ENCODE measurements at places on chromosomes 13 and 19.

DNA sequence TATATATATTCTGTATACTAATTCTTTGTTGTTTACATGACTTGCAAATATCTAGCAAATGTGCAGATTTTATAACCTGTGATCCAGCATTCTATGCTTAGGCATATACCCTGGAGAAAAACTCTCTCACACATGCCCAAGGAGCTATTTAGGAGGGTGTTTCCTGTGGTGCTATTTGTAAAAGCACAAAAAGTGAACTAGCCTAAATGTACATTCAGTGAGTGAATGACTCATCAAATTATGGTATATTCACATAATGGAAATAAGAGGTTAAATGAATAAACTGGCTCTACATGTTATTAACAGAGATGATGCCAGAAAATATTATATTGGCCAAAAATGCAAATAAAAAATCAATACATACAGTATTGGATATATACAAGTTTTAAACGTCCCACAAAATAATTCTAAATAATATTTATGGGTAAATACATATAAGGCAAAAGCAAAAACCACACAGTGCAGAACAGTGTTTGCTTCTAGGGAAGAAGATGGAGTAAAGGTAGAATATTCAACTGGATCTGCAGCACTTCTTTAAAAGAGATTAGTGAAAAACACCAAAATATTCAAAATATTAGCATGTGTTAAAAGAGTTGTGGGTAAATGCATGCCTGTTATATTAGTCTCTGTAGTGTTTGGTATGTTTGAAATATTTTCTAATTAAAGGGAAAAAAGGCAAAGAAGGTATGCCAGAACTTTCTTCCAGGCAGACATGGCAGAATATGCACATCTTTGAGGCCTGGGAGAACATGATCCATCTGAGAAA, 344.7 kb downstream of the KLF5 start:
- DNase-seq, result no peak

- DNase-seq, result no peak
These were observed 51.1 kb downstream of the OLFM4 start for GRCh38 chr13:53079691-53080090.

GRCh38 chr19:32091241-32091640, 254.2 kb upstream of the ZNF507 start:
- no peak for DNase-seq

GRCh38 chr13:39942552-39943273, 287.3 kb downstream of the COG6 start:
- DNase-seq, result peak; percentile 74

GRCh38 chr19:50264483-50265186, 61.2 kb downstream of the MYH14 start:
- no peak for DNase-seq

- DNase-seq, result no peak
These were observed 26.6 kb downstream of the KLF2 start for GRCh38 chr19:16351133-16351809.

DNA sequence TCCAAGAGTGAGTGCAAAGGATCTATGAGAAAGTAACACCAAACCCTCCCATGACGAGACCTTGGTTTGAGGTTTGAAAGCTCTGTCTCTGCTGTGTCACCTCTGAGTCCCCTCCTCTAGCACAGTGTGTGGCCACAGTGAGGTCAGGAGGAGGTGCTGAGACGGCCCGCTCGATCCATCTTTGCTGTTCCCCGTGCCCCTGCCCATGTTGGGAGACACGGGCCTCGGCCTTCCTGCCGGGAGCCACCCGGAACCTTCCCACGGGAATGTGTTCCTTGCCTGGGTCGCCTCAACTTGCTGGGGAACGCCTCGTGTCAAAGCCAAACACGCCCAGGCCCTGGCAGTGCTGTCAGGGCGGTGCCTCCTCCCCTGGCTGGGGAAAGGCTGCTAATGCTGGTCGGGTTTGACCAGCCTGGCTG, 10.1 kb downstream of the NANOS3 start:
- DNase-seq, result peak; percentile 65

- peak; percentile 68 for DNase-seq
These were observed 4.9 kb downstream of the ZAR1L start for GRCh38 chr13:32310134-32310706.

GRCh38 chr19:4390017-4390566, 10.3 kb downstream of the SH3GL1 start:
- DNase-seq, result no peak

DNA sequence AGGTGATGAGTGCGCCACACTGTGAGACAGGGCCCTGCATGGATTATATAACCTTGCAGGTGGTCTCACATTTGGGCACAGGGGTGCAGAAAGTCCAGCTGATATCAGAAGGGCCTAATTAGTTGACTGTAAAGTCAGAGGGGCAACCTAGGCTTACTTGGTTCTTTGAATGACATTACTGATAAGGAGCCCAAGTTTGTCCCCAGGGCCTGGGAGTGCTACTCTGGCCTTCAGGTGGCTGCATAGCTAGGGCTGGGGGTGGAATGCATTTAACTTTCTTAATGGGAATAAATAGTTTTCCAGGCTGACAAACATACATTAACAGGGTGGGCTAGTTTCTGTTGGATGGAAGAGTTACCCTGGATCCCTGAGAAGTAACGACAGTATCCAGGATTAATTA, 3.3 kb downstream of the WDR87 start:
- no peak for DNase-seq

DNA sequence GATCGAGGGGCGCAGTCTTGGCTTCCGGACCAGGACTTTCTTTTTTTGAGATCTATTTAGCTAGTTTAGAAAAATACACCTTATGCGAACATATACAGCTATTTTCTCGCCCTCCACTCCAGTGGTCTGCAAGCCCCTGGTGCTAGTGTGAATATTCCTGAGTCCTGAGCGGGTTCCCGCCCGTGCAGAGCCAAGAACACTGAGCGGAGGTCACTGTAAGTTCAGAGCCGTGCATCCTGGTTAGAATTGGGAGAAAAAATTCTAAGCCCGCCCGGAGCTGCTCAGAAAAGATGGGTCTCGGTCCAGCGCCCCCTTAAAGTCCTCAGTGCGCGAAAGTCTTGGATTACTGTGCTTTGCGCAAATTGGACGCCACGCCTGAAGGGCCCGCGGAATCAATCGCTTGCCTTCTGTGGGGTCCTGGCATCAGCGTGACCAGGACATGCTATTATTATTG, 117.7 kb downstream of the KCNRG start:
- DNase-seq, result no peak

- DNase-seq, result no peak
These were observed 27.3 kb downstream of the PNPLA6 start for GRCh38 chr19:7562646-7563393.

DNA sequence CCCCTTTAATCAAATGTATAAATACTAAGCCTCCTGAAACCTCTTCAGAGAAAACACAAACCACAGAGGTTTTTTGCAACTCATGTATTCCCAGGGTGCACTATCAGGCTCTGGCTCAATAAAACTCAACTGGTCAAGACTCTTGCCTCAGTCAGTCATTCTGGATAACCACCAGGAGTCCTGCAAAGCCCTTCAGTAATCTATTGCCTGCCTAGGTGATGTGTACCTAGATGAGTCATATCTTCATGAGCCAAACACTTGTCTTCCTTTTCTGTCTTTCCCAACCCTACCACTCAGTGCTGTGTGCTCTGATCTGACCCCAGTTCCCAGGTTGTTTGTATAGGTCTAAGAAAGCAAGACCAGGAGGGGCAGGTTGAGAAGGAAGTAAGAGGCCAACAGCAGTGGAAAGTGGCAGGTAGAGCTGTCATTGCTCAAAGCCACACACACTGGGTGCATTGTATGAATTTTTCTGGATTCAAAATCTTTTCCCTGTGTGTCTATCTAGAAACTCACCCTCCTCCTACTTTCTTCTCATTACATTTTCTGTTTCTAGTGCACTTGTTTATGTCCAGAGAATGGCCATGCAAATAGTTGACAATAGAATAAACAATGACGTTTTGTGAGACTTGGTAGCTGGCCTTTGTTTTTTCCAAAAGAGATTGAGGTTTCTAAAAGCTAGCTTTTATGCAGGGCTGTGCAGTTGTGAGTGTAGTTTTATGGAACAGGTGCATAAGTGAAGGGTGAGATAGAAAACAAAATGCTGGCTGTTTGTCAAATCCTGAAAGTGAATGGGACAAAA, 48.1 kb downstream of the PSG1 start:
- no peak for DNase-seq

DNA sequence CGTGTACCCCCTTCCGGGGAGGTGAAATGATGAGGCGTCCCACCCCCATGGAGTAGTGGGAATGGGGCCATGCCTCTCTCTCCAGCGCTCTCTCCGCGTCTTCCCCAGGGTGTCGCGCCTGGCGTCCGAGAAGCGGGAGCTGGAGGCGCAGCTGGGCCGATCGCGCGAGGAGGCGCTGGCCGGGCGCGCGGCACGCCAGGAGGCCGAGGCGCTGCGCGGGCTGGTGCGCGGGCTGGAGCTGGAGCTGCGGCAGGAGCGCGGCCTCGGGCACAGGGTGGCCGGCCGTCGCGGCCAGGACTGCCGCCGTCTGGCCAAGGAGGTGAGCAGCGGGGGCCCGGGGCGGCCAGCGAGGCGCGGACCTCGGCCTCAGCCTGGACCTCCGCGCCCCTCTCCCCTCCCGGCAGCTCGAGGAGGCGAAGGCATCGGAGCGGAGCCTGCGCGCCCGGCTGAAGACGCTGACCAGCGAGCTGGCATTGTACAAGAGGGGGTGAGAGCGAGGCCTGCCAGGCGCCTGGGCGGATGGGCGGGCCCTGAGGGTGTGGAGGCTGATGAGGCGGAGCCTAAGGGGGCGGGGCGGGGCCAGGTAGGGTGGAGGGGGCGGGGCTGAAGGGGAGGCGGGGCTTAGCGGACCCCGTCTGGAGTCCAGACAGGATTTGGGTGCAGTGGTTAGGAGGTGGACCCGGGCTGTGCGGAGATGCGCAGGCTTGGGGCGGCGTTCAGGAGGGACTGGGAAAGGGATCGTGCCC, 7.7 kb downstream of the PGLYRP1 start:
- peak; percentile 71 for DNase-seq

DNA sequence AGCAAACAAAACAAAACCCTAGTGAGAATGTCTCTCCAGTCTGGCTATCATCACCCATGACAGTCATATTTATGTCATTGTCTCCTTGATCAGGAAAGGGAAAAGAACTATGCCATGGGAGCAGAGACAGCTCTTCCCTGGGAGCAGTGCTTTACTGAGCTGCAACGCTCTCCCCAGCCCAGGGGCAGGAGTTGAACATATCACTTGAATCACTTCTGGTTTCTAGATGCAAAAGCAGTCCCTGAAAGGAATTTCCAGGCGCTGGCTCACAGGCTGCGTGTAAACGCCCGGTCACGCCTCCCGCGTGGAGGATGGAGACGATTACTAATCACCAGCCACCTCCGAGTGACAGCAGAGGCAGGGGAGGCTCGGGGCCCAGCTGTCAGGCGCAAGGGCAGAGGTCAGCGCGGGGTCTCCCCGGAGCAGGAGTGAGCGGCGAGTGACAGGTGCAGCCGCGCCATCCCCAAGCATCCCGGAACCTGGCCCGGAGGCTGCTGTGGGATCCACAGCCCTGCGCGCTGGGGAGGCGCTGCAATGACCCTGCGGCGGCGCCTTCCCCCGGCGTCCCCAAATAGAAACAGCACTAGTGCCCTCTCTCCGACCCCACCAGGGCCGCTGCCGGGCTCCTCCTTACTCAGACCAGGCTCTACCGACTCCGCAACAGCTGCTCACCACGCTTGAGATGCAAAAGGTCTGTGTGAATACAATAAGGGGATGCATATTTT, 23.5 kb upstream of the DCLK1 start:
- DNase-seq, result no peak

DNA sequence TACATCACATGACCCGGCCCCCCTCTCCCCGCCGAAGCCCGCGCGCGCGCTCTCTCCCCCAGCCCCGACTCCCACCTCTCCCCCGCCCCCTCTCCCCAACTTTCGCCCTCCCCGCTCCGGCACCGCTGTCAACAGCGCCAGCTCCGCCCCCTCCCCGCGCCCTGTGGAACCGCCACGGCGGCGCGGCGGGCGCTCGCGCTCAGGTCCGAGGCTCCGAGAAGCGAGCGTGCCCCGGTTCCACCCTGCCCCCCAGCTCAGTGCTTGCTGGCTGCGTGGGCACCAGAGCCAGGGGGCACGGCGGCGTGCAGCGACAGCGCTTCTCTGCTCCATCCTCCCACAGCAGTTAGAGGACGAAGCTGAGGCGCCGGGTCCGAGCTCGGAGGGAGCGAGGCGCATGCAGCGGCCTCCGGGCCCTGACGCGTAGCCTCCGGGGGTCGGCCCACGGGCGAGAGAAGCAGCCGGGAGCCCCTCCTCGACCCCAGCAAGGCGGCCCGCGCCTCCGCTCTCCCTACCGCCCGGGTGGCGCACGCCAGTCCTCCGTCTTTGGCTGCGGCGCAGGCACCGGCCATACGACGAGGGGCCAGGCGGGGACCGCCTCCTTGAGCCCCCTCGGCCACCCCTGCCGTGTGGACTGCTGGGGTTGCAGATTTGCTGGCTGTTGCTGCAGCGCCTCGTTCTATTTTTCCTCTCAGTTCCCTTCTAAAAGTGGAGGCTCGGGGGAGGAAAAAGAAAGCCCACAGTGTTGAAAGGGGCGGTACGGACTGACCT, 109.5 kb downstream of the KCNRG start:
- DNase-seq, result peak; percentile 98

DNA sequence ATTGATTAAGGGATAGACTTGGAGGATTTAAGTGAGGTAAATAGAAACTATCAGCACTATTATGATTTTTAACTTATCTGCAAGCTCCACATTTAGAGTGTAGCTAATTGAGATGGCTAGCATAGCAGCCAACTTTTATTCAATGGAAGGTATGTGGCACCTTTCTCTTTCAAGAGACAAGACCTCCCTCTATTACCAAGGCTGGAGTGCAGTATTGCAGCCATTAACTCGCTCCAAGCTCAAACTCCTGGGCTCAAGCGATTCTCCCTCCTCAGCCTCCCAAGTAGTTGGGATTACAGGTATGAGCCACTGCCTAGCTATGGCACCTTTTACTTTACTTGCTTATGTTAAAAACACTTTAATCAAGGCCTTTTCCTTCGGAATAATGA, 8.2 kb downstream of the TPT1 start:
- no peak for DNase-seq

- DNase-seq, result no peak
These were observed 19.4 kb upstream of the PAK4 start for GRCh38 chr19:39106194-39106593.

DNA sequence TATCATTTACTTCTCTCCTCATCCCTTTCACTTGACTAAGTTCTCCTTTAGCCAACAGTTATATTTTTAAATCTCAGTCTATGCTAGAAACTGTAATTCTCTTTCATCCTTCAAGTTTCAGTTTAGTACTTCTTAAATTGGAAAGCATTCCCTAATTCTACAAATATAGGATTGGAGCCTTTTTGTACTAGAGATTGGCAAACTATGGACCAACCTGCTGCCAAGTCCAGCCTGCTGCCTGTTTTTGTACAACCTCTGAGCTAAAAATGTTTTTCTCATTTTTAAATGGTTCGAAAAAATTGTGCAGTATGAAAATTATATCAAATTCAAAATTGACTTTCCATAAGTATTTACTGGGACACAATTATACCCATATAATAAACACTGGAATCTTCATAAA, 1381.5 kb upstream of the SPRY2 start:
- DNase-seq, result no peak

Measured in CD4-positive, alpha-beta T cell treated with Interleukin-17A for 1 hour (primary cell).